ENCODE measurements at places on chromosomes 6 and 20.

- DNase-seq = peak; percentile 35
These were observed 169.3 kb upstream of the ZNF337 start for GRCh38 chr20:25865715-25866656.

- no peak for DNase-seq
These were observed 39.7 kb upstream of the PPP1R3G start for GRCh38 chr6:5045416-5045815.

- no peak for DNase-seq
These were observed 645.0 kb downstream of the PHF3 start for GRCh38 chr6:64280569-64280968.

DNA sequence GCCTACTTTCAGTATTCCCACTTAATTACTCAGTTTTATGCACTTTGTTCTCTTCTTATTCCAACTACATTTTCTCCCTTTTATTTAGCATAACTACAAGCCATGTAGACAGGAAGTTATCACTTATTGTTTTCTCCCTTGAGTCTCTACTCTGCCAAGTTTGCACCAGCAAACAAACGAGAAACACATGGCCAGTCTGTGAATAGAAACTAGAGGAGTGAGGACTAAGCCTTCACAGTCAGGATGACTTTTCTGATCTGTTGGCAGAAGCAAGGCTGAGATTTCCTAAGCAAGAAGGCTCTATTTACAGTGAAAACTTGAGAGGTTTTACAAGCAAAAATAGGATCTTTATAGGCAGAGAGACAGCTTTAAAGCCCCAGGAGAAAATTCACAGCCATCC is 69.8 kb upstream of the TINAG start:
- peak; percentile 4 for DNase-seq

GRCh38 chr6:81655696-81656095 is 96.8 kb downstream of the TENT5A start:
- no peak for DNase-seq

DNA sequence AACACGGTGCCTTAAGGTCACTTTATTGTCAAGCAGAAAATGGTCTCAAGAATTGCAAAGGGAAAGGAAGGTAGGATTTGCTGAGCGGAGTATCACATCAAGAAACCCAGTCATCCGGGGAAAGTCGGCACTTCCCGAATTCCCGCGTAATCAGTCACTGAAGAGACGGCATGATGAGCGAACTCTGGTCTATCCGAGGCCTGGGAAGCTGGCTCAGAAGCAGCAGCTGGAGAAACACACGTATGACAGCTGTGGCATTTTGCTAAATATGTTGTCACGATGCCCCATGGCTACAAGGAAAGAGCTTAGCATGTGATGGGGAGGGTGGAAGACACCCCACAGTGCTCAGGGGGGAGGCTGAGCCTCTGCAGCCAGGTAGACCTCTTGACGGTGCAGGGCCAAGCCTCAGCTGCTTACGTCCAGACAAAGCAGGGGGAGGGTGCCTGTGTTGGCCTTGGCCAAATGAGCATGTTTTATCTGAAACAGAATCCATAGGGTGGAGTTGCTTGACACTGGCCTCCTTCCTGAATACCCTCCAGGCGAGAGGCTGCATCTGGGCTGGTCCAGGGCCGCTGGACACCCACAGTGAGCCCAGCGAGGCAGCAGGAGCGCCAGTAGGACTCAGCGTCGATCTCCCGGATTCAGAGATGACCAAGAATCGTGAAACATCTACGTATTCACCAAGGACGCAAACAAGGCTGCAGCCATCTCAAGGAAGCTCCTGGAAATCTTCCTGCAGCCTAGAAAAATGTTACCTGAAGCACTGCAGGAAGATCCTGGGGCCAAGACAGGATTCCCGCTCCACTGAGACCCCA is 118.8 kb upstream of the AFDN start:
- DNase-seq = no peak
